ENCODE measurements at places on chromosomes 16 and 17.

- no peak for DNase-seq
Observed at GRCh38 chr16:76940251-76940650, 250.7 kb upstream of the MON1B start.

- DNase-seq, result no peak
Observed at GRCh38 chr16:81661082-81661481, 118.0 kb upstream of the PLCG2 start.

DNA sequence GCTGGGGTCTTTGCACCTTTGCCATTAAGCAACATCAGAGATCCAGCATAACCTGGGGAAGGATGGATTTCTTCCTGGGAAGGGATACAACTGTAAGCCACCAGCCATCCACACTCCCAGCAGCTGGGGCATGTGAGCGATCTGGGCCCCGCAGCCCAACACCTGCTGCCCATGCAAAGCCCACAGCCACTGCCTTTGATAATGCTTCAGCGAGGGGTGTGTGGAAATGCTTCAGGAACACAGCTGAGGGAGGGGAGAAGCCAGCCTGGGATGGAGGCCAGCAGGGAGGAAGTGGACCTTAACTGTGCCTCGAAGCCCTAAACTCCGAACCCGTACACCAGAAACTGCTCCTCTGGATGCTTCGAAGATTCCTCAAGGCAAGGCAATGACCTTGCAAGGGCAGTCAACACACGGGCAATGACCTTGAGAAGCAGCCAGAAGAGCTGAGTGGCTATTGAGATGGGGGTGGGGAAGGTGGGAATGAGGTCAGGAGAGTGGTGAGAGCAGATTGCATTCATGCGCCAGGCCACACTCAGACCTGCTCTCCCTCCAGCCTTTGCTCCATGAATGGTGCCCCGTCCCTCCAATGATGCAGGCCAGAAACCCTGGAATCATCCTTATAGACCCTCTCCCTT lies 49.1 kb downstream of the KATNIP start:
- no peak for DNase-seq

DNA sequence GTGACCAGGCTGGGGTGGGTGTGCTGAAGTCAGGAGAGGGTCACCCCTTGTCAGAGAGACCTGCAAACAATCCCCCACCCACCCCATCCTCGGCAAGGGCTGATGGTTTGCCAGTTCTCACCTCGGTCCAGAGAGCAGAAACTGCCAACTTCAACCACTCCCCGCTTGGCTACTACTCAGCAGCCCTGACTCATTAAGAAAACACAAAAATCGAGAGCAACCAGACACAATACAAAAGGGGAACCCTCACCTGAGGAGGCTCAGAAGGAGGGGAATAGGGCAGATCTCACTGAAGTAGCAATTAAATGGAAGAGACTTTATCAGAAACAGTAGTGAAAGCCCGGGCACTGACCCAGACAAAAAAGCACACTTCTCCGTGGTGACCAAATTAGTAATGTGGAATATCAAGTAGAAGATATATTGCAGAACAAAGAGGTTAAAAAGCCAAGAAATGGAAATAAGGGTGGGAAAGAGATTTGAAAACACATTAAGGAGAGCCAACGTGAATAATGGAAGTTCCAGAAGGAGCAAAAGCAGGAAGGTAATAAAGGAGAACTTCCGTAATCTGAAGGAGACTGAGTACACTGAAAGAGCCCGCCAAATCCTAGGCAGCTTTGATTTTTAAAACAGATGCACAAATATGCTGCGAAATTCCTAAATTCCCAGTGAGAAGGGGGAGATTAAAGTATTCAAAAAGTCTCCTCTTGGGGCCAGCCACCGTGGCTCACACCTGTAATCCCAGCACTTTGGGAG lies 23.6 kb downstream of the CENPV start:
- no peak for DNase-seq

All from T-helper 9 cell (primary cell).